ENCODE measurements at places on chromosomes 16 and 17.

DNA sequence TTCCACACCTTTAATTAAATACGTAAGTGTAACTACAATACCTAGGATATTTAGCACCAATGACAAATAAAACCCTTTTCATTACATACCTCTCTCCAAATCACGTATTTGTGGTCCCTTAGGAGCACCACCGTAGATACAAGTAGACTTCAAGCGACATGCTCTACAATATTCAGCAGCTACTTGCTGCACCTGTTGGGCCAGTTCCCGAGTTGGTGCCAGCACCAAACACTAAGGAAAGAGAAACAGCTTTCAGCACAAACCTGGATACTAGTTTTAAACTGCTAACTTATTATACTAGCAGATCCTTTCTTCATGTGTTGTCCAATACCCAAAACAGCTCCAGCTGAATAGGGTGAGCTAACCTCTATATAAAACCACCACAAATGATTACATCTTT is 2.7 kb downstream of the DDX5 start:
- no peak for DNase-seq

GRCh38 chr16:8500351-8500750 is 90.0 kb downstream of the TMEM114 start:
- no peak for DNase-seq

GRCh38 chr16:57941016-57941664 is 29.8 kb downstream of the CNGB1 start:
- DNase-seq = peak; percentile 53

DNA sequence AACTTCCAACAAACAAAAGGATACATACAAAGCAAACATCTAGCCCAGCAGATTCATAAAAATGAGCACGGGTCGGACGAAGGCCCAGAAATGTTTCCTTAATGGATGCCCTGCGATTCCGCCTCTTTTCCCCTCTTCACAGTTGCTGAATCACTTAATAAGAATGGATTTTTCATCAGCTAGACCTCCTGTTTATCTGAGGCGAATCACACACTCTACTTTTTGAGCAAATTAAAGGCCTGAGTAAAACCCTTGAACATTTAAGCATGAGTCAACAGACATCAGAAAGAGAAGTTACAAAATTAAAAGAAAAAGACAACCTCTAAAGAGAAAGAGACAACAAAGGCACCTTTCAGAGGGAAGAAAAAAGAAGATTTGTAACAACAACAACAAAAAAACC is 44.7 kb downstream of the HS3ST3A1 start:
- peak; percentile 75 for DNase-seq

- no peak for DNase-seq
Measured at GRCh38 chr17:44935116-44935515, 12.5 kb downstream of the KIF18B start.

GRCh38 chr17:74821655-74822334 is 37.9 kb downstream of the GRIN2C start:
- no peak for DNase-seq

GRCh38 chr16:66344533-66345145 is 21.9 kb upstream of the CDH5 start:
- DNase-seq = peak; percentile 66

DNA sequence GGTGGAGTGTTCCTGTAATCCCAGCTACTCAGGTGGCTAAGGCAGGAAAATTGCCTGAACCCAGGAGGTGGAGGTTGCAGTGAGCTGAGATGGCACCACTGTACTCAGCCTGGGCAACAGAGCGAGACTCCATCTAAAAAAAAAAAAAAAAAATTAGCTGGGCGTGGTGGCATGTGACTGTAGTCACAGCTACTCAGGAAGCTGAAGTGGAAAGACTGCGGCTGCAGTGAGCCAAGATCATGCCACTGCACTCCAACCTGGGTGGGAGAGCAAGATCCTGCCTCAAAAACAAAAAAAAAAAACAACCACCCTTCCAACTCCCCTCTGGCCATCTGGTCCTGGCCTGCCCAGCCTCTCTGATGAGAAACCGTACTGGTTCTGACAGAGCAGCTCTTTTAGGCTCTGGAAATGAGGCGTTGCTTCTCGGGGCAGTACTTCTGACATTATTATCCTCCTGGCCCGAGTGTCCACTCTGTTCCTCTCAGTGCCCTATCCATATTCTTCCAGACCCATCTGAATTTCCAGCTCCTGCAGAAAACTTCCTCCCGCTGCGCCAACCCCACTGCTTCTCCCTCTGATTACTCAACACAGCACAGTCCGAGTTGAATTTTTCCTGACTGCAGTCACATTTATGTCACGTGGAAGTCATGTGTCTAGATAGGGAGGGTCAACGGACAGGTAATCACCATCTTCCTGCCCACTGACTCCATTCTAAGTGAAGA is 13.3 kb downstream of the GGA2 start:
- DNase-seq = peak; percentile 63

GRCh38 chr17:20189302-20189701 is 180.1 kb downstream of the SPECC1 start:
- peak; percentile 57 for DNase-seq

GRCh38 chr16:78198288-78198687 is 98.8 kb downstream of the WWOX start:
- DNase-seq = no peak

DNA sequence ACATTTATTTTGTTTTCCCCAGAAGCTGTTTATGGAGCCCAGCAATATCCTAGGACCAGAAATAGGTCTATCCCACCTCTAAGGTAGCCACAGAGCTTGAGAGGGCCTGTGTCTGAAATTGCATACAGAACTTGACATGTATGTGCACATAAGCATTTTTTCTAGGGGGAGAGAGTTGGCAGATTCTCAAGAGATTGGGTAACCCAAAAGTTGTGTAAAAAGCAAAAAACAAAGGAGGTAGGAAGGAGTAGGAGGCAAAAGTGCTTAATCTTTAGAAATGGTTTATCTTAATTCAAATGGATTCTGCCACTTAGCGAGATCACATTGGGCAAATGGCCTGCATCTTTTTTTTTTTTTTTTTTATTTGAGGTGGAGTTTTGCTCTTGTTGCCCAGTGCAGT is 3.5 kb downstream of the PLK1 start:
- DNase-seq = peak; percentile 76

GRCh38 chr17:48100160-48100559 is 1.1 kb downstream of the CBX1 start:
- DNase-seq = peak; percentile 70

DNA sequence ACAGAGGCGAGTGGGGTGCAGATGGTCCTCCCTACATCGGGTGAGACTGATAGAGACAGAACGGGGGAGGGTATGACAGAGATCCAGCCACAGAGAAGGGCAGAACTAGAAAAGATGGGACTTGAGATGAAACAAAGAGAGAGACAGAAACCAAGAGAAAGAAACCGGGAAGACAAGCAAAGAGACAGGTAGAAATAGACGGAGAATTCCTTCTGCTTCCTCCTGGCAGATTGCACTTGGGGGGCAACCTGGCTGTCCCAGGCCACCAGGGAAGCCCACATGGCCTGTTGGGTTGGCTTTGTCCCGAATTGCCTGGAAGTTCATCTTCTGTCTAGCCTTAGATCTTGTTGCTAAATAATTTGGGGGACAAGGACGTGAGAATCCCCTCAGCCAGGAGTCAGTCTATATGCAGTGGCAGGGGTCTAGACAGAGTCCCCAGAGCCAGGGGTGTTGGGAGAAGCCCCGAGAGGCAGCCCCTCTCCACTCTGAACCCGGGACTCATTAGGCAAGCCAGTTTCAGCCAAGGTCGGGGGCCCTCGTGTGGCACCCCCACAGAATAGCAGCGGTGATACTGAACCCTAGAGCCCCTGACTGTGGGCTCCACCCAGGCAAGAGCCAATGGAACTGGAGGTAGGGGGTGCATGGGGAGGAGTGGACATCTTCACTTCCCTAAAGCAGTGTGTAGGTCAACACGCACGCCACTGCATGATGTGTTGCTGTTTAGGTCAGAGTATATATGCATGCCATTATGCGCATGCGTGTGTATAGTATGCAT is 627 bp upstream of the TSPOAP1 start:
- DNase-seq = no peak

GRCh38 chr16:51172368-51172767 is 21.3 kb upstream of the SALL1 start:
- no peak for DNase-seq

DNA sequence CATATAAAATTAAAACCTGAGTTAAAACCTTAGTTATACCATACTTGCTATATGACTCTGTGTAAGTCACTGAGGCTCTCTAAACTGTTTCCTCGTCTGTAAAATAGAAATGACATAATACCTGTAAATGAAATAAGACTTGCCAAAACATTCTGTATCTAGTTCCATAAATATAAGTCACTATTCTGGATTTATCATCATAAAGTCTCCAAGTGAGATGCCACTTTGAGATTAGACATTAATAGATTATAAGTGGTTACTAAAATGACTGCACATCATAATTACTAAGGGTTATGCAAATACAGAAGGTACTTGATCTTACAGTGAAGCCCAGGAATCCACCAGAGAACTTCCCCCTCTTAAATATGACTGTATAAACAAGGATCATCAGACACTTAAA is 12.0 kb upstream of the BRIP1 start:
- no peak for DNase-seq

DNA sequence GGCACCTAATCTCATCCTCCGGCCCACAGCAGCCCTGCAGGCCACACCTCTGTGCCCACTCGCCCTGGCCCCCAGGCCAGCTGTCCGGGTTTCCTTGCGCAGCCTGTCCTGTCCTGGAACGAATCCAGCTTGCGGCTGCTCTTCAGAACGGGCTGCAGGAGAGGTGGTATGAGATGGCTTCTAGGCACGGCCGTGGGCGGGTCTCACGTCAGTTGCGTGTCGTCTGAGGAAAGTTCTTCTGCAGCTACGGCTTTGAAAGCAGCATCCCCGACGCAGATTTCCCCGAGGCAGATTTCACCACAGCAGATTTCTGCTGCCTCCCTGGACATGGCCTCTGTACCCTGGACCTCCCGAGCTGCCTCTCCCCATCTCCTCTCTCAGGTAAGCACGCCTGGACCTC is 18.2 kb downstream of the GALNS start:
- DNase-seq = no peak

DNA sequence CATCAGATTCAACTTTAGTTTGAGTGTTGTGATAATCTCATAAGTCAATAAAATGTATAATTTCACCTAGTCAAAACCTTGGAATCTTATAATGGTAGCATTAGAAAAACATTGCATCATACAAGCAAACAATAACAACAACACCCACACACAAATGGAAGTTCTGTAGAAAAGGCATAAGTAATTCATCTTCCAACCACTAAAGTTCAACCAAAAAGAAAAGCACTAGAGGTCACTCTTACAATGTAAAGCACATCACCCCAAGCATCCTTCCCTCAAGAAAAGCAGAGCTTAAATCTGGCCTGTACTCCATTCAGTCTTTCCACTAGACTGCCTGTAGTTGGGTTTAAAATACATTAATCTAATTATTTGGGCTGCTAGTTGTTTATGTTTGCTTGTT is 1.8 kb downstream of the CNTNAP4 start:
- DNase-seq = peak; percentile 77

Data from cardiac fibroblast (primary cell).